ENCODE measurements at places on chromosomes 3 and 15. TPM values are rescaled to one million over a fixed set of nuclear protein-coding genes. Genes with fewer than 3 reads are reported as not detected.
A peak's percentile ranks its signal among the peaks of the same experiment; 100 is the strongest.

GRCh38 chr3:130974201-130974600 is 52.4 kb downstream of the ASTE1 start:
- no peak overlapping the region for H3K4me3 ChIP-seq
- peaks cover 49% of the 10 kb centered on the region for H3K36me3 ChIP-seq
- DNase-seq, result no peak
- no peak overlapping the region for H3K27ac ChIP-seq

- peaks cover 2% of the 10 kb centered on the region for H3K27me3 ChIP-seq
- no peak for DNase-seq
- no peaks in the 10 kb centered on the region for H3K36me3 ChIP-seq
- H3K4me1 ChIP-seq, result peaks cover 6% of the 10 kb centered on the region
Observed at GRCh38 chr3:105327662-105328337, 38.9 kb upstream of the ALCAM start.

DNA sequence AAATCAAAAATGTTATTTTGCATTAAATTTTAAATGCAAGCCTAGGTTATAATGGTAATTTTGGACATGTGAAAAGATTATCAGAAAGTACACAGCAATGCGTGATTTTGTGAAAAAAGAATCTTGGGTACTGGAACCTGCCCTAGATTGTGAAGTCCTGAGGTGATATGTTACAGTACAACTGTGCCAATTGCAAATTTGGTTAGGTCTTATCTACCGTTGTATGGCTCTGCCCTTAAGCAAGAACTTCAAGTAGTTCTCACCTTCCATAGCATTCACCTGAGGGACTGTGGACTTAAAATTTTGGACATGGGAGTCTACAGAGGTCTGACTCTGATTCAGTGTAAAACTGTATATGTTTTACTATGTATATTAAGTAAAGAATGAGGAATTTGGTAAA is 140.2 kb downstream of the PEX5L start:
- peaks cover 7% of the 10 kb centered on the region for H3K27me3 ChIP-seq
- no peaks in the 10 kb centered on the region for H3K4me1 ChIP-seq
- H3K4me3 ChIP-seq, result no peak overlapping the region
- no peak overlapping the region for H3K27ac ChIP-seq

GRCh38 chr3:81884791-81885190 is 123.3 kb upstream of the GBE1 start:
- no peak overlapping the region for H3K27ac ChIP-seq
- no peak for DNase-seq
- H3K4me3 ChIP-seq, result no peak overlapping the region
- H3K4me1 ChIP-seq, result no peaks in the 10 kb centered on the region
- H3K27me3 ChIP-seq, result no peaks in the 10 kb centered on the region

- no peak for DNase-seq
- H3K27me3 ChIP-seq, result no peaks in the 10 kb centered on the region
- no peak overlapping the region for H3K27ac ChIP-seq
- no peaks in the 10 kb centered on the region for H3K36me3 ChIP-seq
- H3K4me3 ChIP-seq, result no peak overlapping the region
- peaks cover 6% of the 10 kb centered on the region for H3K4me1 ChIP-seq
Observed at GRCh38 chr3:112445839-112446238, 53.4 kb downstream of the BTLA start.

DNA sequence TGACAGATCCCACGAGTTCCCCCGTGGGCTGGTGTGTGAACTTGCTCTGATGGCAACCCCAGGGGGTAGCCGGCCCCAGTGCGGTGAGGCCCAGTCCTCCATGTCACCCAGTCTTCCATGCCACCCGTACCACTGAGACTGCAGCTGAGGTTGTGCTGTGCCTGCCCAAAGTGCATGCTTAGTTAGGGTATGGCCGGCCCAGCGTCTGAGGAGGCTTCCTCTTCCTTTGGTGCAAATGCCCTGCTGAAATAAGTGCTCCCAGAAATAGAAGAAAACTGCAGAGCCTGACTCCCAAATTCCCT is 31.5 kb downstream of the MGLL start:
- H3K27ac ChIP-seq, result no peak overlapping the region
- DNase-seq, result no peak
- no peaks in the 10 kb centered on the region for H3K4me1 ChIP-seq
- H3K36me3 ChIP-seq, result no peaks in the 10 kb centered on the region
- H3K27me3 ChIP-seq, result peaks cover 7% of the 10 kb centered on the region

- H3K4me3 ChIP-seq, result no peak overlapping the region
- DNase-seq, result no peak
- no peaks in the 10 kb centered on the region for H3K27me3 ChIP-seq
Observed at GRCh38 chr3:57221883-57222282, 5.6 kb upstream of the APPL1 start.

DNA sequence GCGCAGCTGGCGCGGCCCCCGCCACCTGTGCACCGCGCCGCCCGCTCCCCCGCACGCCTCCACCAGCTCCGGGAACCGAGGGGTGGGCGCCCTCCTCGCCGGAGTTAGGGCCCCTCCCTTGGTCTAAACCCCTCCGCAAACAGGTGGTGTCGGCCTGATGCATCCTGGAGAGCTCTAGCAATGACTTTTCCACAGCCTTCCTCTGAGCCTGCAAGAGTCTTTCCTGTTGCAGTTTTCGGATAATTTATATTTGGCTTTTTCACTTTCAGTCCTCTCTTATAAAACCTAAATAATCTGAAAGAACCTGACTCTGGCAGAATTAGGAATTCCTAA is 334 bp upstream of the IGSF11 start:
- H3K36me3 ChIP-seq, result no peaks in the 10 kb centered on the region
- peaks cover 6% of the 10 kb centered on the region for H3K4me1 ChIP-seq

DNA sequence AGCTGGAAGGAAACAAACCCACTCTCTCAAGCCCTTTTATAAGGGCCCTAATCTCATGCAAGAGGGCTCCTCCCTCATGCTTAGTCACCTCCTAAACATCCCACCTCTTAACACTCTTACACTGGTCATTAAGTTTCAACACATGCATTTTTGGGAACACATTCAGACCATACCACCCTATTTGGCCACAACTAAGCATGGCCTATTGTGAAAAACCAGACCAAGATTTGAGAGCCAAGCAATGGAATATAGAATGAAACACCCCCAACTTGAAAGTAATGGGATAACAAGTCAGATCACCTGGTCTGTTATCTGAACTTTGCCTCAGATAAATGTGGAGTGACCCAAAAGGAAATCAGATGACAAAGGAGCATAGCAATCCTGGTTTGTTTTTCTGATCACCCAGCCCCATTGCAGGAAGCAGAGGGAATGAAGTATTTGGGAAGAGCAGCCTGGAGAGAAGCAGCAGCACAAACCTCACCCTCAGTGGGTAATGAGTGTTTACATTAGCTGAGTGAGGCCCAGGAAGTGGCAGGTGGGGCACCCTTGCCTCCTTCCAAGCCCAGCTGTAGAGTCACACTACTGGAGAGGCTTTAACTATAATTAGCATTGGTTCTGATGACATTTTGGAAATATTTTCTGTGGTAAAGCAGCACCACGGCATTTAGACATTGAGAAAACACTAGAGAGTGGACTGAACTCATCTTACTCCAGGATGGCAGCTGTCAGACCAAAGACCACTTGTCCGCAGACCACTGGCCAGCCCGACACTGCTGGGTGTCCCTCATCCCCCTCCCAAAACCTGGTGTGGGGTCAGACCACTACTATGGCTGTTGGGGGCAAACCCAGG is 48.8 kb upstream of the PRTG start:
- H3K4me3 ChIP-seq, result no peak overlapping the region
- no peak for DNase-seq
- H3K36me3 ChIP-seq, result no peaks in the 10 kb centered on the region

GRCh38 chr3:142268426-142268825 is 43.0 kb upstream of the GK5 start:
- H3K36me3 ChIP-seq, result no peaks in the 10 kb centered on the region
- H3K4me3 ChIP-seq, result no peak overlapping the region
- peaks cover 11% of the 10 kb centered on the region for H3K4me1 ChIP-seq
- no peaks in the 10 kb centered on the region for H3K27me3 ChIP-seq

- no peaks in the 10 kb centered on the region for H3K36me3 ChIP-seq
- H3K4me3 ChIP-seq, result no peak overlapping the region
- no peak for DNase-seq
- no peak overlapping the region for H3K27ac ChIP-seq
Observed at GRCh38 chr15:98610991-98611390, 37.3 kb upstream of the IGF1R start.

DNA sequence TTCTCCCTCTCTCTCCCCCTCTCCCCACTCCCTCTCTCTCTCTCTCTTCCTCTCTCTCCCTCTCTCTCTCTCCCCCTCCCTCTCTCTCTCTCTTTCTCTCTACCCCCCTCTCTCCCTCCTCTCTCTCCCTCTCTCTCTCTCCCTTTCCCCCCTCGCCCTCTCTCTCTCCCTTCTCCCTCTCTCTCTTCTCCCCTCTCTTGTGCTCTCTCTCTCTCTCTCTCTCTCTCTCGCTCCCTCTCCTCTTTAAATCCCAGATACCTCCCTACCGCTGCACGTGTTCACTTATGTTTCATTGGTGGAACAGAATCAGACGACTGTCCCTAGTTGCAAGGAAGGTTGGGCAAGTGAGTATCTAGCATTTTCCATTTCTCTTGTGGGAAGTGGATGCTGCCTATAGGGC is 166.5 kb downstream of the EBLN2 start:
- no peak for DNase-seq
- H3K27me3 ChIP-seq, result no peaks in the 10 kb centered on the region
- no peak overlapping the region for H3K4me3 ChIP-seq
- no peaks in the 10 kb centered on the region for H3K36me3 ChIP-seq
- H3K4me1 ChIP-seq, result no peaks in the 10 kb centered on the region

- no peak overlapping the region for H3K4me3 ChIP-seq
- DNase-seq, result no peak
- peaks cover 2% of the 10 kb centered on the region for H3K27me3 ChIP-seq
Observed at GRCh38 chr3:100761951-100762350, 52.7 kb downstream of the TFG start.

DNA sequence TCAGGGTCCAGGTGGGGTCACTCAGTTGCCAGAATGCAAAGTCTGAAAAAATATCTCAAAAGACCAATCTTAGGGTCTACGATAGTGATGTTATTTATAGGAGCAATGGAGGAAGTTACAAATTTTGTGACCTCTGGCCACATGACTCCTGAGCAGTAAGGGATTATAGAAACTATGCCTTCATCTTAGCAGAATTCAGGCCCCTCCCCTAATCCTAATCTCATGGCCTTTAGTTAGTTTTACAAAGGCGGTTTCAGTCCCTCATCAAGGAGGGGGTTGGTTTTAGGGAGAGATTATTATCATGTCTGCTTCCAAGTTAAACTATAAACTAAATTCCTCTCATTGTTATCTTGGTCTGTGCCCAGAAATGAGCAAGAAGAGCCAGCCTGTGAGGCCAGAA is 5.9 kb upstream of the DCP1A start:
- H3K27me3 ChIP-seq, result no peaks in the 10 kb centered on the region
- no peak for DNase-seq
- H3K4me1 ChIP-seq, result peaks cover 4% of the 10 kb centered on the region
- H3K4me3 ChIP-seq, result no peak overlapping the region

- H3K27me3 ChIP-seq, result peaks cover 21% of the 10 kb centered on the region
- no peak overlapping the region for H3K27ac ChIP-seq
- peaks cover 10% of the 10 kb centered on the region for H3K4me1 ChIP-seq
- no peak for DNase-seq
- no peaks in the 10 kb centered on the region for H3K36me3 ChIP-seq
- no peak overlapping the region for H3K4me3 ChIP-seq
Observed at GRCh38 chr3:13075986-13076654, 2.9 kb upstream of the IQSEC1 start.

- H3K36me3 ChIP-seq, result no peaks in the 10 kb centered on the region
- no peak for DNase-seq
- H3K4me3 ChIP-seq, result no peak overlapping the region
- peaks cover 3% of the 10 kb centered on the region for H3K27me3 ChIP-seq
- no peak overlapping the region for H3K27ac ChIP-seq
- H3K4me1 ChIP-seq, result no peaks in the 10 kb centered on the region
Observed at GRCh38 chr15:70120958-70121623, 23.4 kb upstream of the TLE3 start.

GRCh38 chr3:37862219-37862902 is 681 bp downstream of the CTDSPL start:
- peaks cover 5% of the 10 kb centered on the region for H3K27me3 ChIP-seq
- peak overlapping the region; percentile 48 for H3K27ac ChIP-seq
- peak overlapping the region; percentile 73 for H3K4me3 ChIP-seq
- H3K36me3 ChIP-seq, result no peaks in the 10 kb centered on the region

DNA sequence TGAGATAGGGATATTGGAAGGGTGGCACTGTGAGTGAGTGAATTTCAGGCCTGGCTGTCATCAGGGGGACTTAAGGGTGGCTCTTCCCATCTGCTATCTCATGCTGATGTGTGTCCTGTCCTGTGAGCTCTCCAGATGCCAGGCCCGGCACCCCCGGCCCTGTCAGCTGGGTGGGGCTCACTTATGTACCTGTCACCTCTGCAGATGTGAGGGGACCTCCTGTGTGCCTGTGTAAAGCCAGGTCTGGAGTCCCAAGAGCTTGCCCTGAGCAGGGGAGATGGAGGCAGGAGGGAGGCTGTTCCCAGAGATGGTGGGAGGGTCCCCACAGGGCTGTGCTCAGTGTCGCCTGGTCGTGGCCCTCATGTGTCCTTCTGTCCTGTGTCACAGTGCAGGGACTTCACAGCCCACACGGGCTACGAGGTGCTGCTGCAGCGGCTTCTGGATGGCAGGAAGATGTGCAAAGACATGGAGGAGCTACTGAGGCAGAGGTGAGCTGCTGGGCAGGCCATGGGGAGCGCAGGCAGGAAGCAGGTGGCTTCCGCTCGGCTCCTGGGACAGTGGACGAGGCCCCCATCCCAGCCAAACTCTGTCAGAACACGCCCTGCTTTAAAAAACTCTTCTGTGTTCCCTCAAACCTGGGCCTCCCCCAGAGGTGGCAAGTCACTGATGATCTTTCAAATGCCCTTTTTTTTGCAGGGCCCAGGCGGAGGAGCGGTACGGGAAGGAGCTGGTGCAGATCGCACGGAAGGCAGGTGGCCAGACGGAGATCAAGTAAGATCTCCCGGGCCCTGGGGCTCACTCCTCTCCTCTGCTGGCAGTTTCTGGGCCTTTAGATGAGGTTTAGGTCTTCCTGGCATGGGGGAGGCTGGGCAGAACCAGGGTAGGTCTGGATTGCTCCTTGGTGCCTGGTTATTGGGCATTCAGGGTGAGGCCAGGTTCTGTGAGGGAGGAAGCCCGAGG is 23.1 kb downstream of the PSTPIP1 start:
- H3K27me3 ChIP-seq, result no peaks in the 10 kb centered on the region
- peaks cover 37% of the 10 kb centered on the region for H3K36me3 ChIP-seq
- peaks cover 97% of the 10 kb centered on the region for H3K4me1 ChIP-seq
- no peak overlapping the region for H3K4me3 ChIP-seq

NRROS gene
- 19.6 TPM for total RNA-seq

P3H2 gene
- not detected for total RNA-seq

MED12L gene
- total RNA-seq, result 2.4 TPM

SH2D7 gene
- not detected for total RNA-seq

ERICH6 gene
- not detected for total RNA-seq

ISG20 gene
- 107 TPM for total RNA-seq

GRIP2 gene
- total RNA-seq, result not detected

DENND6A gene
- total RNA-seq, result 15.0 TPM

ENTPD3 gene
- total RNA-seq, result not detected

MRPS25 gene
- 67.0 TPM for total RNA-seq

TYRO3 gene
- total RNA-seq, result 2.3 TPM

Measured in activated CD4-positive, alpha-beta T cell treated with anti-CD3 and anti-CD28 coated beads for 36 hours (primary cell).